ENCODE measurements at places on chromosomes 3 and 15. TPM values are rescaled to one million over a fixed set of nuclear protein-coding genes. Genes with fewer than 3 reads are reported as not detected.
A peak's percentile ranks its signal among the peaks of the same experiment; 100 is the strongest.

DNA sequence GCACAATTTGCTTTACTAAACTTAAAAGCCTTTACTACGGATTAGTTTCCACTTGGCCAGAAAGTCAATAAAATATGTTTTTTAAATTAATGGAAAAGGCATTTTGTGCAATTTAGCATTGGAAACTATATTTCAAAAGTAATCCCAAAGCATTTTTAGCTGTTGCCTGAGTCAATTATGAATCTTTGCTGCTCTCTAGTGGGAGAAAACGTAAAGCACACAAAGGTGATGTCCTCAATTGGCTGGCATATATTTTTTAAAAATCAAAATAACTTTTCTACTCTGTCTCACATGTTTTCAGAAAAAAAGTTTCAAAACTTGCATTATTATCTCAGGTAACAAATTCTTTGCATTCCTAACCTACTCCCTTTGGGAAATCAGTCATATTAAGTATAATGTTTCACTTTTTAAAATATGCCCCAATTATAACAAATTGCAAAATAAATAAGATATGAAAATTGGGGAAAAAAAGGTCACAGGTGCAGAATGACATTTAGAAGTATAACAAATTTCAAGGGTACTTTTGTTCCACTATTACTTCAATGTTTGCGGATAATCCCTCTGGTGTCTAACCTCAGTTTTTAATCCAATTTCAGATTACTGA lies 47.2 kb upstream of the TEX55 start:
- DNase-seq = peak; percentile 74

- no peak for DNase-seq
Measured at GRCh38 chr3:78839693-78840092, 928.1 kb downstream of the ROBO1 start.

GRCh38 chr3:141969711-141970110 lies 93.3 kb downstream of the ATP1B3 start:
- DNase-seq = no peak

GOLGA6A gene
- not detected for total RNA-seq

BLM gene
- total RNA-seq = 7.2 TPM

GRCh38 chr3:9951962-9952805 lies at the start of gene PRRT3:
Gene PRRT3, minus strand, starts transcription at chr3:9952408. Its CDS starts 2,293 bp downstream, at chr3:9950115.
- DNase-seq = peak; percentile 45

- DNase-seq = no peak
Measured at GRCh38 chr3:144670571-144670970, 698.9 kb downstream of the DIPK2A start.

ATP13A4 gene
- 35.8 TPM for total RNA-seq

CELF6 gene
- total RNA-seq = not detected

TRPC1 gene
- total RNA-seq = 4.8 TPM

DNA sequence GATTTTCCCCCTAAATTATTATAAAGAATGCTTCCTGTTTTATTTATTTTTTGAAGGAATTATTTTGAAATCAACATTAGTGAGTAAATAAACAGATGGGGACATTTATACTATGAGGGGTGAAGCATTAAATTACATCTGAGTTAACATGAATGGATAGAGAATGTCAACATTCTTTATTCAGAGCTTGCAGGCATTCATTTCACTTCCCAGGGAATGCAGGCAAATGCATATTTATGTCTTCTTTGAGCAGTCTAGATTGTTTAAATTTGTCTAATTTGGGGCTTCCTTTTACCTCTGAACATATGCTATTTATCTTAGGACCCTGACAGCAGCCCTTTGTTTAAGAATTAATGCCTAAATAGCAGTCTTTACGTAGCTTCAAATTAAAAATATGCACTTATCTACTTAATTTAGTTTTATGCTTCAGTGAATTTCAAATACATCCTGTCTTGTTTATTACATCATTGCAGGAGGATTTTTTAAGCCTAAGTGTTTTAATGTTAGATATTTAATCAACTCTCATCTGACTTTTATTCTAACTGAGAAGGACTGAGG lies 630.5 kb upstream of the LMCD1 start:
- DNase-seq = no peak

HIGD2B gene
- 0.37 TPM for total RNA-seq

DNA sequence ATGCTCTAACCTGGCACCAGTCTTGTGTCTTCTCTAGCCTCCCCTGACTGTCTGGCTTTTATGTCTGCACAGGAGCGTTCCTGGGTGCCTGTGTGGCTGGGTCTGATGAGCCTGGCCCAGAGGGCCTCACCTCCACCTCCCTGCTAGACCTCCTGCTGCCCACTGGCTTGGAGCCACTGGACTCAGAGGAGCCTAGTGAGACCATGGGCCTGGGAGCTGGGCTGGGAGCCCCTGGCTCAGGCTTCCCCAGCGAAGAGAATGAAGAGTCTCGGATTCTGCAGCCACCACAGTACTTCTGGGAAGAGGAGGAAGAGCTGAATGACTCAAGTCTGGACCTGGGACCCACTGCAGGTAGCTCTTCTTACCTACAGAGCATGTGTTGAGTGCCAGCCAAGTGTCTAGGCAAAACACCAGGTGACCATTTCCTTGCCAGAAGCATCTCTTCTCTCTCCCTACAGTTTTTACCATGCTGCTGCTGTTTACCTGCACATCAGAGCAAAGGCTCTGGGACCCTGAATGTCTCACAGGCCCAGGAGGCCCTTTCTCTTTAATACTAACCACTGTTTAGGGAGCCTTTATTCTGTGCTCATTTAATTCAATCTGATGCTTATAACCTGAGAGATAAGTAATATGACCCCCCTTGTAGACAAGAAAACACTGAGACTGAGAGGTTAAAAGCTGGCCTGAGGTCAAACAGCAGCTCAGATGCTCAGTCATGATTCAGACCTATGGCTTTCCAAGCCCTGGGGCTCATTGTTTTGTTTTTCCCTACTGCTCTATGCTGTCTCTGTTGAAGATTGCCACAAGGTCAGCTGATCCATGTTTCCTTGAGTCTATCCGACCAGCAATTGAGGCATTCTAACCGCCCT lies 10.4 kb downstream of the PODXL2 start:
- no peak for DNase-seq

- no peak for DNase-seq
Measured at GRCh38 chr3:192986379-192986778, 68.7 kb upstream of the MB21D2 start.

DNA sequence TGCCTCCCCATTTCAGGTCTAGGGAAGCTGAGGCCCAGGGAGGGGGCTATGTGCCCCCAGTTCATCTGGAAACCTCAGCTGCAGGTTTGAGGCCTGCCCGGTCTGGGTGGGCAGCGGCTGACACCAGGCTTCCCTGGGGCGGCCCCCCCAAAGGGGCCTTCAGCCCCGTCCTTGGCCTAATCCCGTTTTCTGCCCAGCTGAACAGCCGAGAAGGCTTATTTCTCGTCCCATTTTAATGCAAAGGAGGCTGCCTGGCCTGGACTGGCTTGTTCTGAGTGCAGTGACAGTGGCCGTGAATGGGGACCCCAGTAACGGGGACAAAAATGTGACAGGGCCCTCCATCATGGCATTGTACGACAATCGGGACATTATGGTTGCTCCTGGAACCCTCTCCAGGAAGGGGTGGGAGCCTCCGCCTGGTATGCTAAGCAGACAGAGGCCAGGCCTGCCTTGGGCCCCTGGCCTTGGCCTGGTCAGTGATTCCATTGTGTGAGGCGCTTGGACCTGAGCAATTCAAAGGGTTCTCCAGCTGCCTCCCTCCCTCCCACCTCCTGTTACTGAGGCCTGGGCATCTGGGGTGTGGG lies 93.9 kb downstream of the WNT7A start:
- no peak for DNase-seq

GRCh38 chr3:66490984-66491383 lies 9.8 kb downstream of the LRIG1 start:
- peak; percentile 42 for DNase-seq

- DNase-seq = no peak
Measured at GRCh38 chr3:157094301-157094700, 65.6 kb downstream of the CCNL1 start.

All from stomach (tissue), 19 donors.